Activated T-cell treated with anti-CD3 and anti-CD28 coated beads, Interleukin-2, amount 50 U/mL, for 72 hours (primary cell): ENCODE measurements at places on chromosomes 6 and 20. TPM values are rescaled to one million over a fixed set of nuclear protein-coding genes. Genes with fewer than 3 reads are reported as not detected.

DNA sequence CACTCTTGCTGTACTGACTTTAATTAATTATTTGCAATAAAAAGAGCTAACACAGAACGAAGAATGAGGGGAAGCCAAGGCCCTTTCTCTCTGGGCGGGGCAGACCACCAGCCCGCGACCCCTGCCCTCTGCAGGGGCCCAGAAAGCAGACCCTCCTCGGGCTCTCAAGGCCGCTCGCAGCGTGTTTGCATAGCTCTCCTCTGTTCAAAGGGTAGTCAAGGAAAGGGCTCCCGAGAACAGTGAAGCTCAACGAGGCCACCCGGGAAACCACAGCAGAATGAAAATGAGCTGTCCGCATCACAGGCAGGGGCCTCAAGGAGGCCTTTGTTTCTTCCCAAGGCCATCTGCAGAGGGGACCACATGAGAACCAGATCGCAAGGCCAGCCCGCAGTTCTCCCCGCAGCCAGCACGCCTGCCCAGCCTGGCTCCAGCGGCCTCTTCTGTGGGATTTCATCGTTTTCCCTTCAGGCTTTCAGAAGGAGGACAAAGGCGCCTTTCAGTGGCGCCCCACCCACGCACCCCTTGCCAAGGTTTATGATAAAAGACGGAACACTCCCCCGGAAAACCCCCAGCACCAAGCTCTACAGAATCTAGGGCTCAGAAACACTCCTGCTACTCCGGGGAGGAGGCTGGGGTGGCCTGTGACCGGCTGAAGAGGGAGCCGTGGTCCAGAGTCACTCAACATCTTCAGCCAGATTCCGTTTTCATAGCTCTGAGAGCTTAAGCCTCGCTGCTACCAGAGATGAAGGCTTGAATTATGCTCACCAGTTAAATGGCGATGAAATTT, 25.3 kb downstream of the ACSS1 start:
- H3K27me3 ChIP-seq = no peaks in the 10 kb centered on the region
- no peak overlapping the region for H3K27ac ChIP-seq
- no peak for DNase-seq

GRCh38 chr6:4351520-4352321, 216.3 kb upstream of the ECI2 start:
- no peak overlapping the region for H3K27ac ChIP-seq
- no peaks in the 10 kb centered on the region for H3K4me1 ChIP-seq
- DNase-seq = no peak
- peaks cover 14% of the 10 kb centered on the region for H3K27me3 ChIP-seq

DNA sequence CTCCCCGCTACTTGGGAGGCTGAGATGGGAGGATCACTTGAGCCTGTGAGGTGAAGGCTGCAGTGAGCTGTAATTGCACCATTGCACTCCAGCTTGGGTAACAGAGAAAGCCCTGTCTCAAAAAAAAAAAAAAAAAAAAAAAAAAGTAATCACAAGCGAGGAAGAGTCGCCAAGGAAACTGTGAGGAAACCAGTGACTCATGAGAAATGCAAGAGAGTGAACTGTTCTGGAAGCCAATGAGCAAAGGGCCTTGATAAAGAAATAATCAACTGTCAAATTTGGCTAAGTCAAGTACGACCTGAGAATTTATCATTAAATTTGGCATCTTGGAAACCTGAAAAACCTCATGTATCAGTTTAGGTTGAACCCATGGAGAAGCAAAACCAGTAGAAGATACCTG, 16.1 kb upstream of the LAMP5 start:
- no peak overlapping the region for H3K27ac ChIP-seq
- no peak overlapping the region for H3K4me3 ChIP-seq
- no peaks in the 10 kb centered on the region for H3K4me1 ChIP-seq
- no peak for DNase-seq

DNA sequence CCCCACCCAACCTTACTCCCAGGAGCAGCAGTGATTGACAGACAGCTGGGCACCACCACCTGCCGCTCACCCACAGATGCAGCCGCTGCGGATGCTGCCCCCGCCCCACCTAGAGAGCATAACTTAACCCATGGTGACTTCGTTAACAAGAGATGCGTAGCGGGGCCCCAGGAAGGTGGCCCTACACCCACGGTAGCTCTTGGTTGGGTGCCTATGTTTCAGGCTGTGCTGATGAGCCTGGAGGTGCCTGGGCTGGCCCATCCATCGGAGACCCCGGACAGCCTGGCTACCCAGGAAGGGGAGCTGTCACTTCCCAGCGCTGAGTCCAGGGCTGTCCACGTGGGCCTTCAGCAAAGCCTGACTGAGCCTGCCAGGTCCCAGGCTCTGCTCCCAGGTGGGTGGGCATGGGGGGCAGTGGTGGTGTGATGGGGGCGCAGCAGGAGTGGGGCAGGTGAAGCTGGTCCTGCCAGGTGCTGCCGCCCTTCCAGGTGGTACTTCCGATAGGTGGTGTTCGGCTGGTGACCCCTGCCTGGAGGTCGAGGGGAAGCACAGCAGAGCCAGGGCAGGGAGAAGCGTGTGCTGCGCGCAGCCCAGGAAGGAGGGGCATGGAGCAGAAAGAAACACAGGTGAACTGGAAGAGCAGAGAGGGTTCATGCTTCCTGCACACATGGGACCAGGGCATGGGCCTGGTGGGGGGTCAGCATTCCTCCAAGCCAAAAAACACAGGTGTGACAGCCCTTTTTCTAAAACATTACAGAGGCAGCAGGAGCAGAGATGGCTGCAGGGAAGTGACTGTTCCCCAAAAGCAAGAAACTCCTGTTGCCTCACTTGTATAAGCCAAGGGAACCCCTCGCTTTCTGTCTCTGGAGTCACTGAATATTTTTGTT, 56.9 kb downstream of the SYNJ2 start:
- peaks cover 48% of the 10 kb centered on the region for H3K4me1 ChIP-seq
- H3K27ac ChIP-seq = no peak overlapping the region
- no peaks in the 10 kb centered on the region for H3K27me3 ChIP-seq
- DNase-seq = no peak
- H3K4me3 ChIP-seq = no peak overlapping the region

The RPL7L1 gene
- 116 TPM for total RNA-seq

- no peaks in the 10 kb centered on the region for H3K36me3 ChIP-seq
- DNase-seq = no peak
- H3K4me1 ChIP-seq = peaks cover 46% of the 10 kb centered on the region
- H3K27ac ChIP-seq = no peak overlapping the region
- peaks cover 10% of the 10 kb centered on the region for H3K27me3 ChIP-seq
These were observed 6.8 kb downstream of the PMEPA1 start for GRCh38 chr20:57703013-57703412.

- H3K4me3 ChIP-seq = no peak overlapping the region
- peaks cover 4% of the 10 kb centered on the region for H3K36me3 ChIP-seq
- H3K27ac ChIP-seq = no peak overlapping the region
- H3K4me1 ChIP-seq = peaks cover 8% of the 10 kb centered on the region
- no peak for DNase-seq
These were observed 42.4 kb upstream of the EMILIN3 start for GRCh38 chr20:41408986-41409385.

- DNase-seq = no peak
- no peak overlapping the region for H3K4me3 ChIP-seq
- peaks cover 21% of the 10 kb centered on the region for H3K27me3 ChIP-seq
These were observed 98.8 kb downstream of the CCDC170 start for GRCh38 chr6:151592449-151593159.

The TP53INP2 gene
- 10.2 TPM for total RNA-seq

- H3K27me3 ChIP-seq = no peaks in the 10 kb centered on the region
- no peak for DNase-seq
- H3K4me1 ChIP-seq = no peaks in the 10 kb centered on the region
- H3K36me3 ChIP-seq = no peaks in the 10 kb centered on the region
- H3K27ac ChIP-seq = no peak overlapping the region
- no peak overlapping the region for H3K4me3 ChIP-seq
These were observed 165.2 kb upstream of the TOP1 start for GRCh38 chr20:40863355-40863919.

- H3K4me1 ChIP-seq = no peaks in the 10 kb centered on the region
- no peak overlapping the region for H3K4me3 ChIP-seq
These were observed 129.0 kb downstream of the CFAP61 start for GRCh38 chr20:20181322-20181721.

DNA sequence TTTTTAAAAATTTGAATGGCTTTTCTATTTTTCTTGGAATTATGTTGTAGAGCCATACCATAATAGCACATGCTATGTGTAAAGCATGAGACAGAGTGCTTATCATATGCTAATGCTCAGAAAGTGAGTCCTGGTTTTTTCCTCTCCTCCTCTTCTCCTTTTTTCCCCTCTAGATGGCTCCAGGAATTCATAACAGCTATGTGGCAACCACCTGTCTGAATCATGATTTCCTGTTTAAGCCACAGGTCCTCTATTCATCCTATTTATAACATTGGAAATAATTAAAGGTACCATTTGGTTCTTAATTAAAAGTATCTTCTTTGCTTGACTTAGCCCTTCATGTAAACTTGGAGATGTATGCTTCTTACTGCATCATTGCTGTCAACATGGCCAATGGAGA, 260.0 kb upstream of the MAP3K7 start:
- H3K27ac ChIP-seq = no peak overlapping the region
- H3K36me3 ChIP-seq = no peaks in the 10 kb centered on the region
- no peak for DNase-seq

DNA sequence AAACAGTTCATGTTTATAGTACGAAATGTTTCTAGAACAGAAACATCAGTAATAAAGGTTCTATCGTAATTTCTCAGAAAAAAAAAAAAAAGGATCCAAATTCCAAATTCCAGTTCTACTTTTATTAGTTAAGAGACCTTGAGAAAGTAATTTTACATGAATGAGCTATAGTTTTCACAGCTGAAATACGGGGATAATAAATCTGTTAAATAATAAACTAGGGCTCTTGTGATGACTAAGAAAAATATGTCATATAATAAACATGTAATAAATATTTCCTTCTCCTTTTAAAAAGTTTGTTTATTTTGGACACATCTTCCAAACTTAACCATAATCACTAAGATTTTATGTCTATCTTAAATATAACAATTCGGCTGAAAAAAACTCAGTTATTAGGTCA, 17.8 kb downstream of the RARS2 start:
- H3K27me3 ChIP-seq = no peaks in the 10 kb centered on the region
- no peak for DNase-seq
- no peak overlapping the region for H3K27ac ChIP-seq
- no peak overlapping the region for H3K4me3 ChIP-seq
- H3K4me1 ChIP-seq = peaks cover 46% of the 10 kb centered on the region

GRCh38 chr6:162092816-162093502, 634.6 kb downstream of the PRKN start:
- H3K27ac ChIP-seq = no peak overlapping the region
- H3K36me3 ChIP-seq = peaks cover 12% of the 10 kb centered on the region
- no peak for DNase-seq
- H3K27me3 ChIP-seq = no peaks in the 10 kb centered on the region

DNA sequence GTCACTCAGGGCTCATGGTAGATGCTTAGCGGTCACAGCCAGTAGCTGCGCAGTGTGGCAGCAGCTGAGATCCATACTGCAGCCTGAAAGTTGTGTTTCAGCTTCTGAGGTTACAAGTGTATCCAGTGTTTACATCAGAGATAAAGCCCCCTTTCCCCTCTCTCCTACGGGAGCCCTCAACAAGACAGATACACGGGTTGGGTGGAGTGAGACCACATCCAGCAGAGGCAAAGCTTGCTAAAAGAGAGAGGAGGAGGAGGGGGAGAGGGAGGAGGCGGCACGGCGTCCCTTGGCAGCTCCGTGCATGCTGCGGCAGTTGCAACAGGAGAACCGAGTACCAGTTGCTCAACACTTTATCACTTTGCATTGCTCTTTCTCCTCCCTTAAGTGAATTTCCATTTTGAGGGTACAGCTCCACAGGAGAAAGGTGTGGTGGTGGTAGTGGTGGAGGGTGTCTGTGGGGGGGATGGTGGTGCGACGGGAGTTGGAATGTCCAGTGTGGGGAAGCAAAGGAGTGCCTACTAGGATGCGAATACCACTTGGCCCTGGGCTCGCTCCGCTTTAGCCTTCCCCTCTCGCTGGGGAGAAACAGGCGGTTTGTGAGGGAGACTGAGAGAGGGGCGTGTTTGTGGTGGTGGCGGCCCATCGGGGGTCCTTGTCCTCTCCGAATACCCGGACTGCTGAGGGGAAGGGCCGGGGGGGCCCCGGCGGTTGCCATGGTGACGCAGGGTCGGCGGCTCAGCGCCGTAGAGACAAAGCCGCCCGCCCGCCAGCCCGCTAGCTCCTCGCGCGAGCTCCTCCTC, 405 bp upstream of the RNF182 start:
- H3K36me3 ChIP-seq = no peaks in the 10 kb centered on the region
- H3K27ac ChIP-seq = no peak overlapping the region
- H3K4me1 ChIP-seq = peaks cover 15% of the 10 kb centered on the region
- peaks cover 65% of the 10 kb centered on the region for H3K27me3 ChIP-seq
- no peak for DNase-seq

The SCUBE3 gene
- total RNA-seq = 0.16 TPM

DNA sequence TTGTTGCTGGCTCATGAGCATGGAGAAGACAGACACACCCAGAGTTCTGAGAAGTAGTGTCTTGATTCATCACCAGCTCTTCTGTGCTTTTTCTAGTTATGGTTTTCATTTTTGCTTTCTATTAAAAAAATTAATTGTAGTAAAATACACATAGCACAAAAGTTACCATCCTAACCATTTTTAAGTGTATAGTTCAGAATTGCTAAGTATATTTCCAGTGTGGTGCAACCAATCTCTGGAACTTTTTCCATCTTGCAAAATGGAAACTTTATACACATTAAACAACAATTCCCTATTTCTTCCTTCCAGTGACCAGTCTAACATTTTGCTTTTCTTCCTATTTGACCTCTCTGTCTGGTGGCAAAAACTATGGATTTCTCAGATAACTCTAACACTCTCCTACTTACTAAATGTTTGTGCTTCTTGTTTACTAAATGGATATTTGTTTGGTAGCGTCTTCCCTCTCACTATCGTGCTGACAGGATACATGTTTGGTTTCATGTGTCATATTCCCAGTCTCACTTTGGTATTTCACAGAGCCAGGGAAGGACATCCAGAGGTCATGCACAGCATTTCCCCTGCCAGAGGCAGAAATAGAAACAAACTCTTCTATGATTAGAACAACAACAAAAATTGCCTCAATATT, 40.6 kb downstream of the TXLNB start:
- H3K36me3 ChIP-seq = no peaks in the 10 kb centered on the region
- H3K27me3 ChIP-seq = no peaks in the 10 kb centered on the region
- no peak for DNase-seq
- peaks cover 55% of the 10 kb centered on the region for H3K4me1 ChIP-seq
- H3K4me3 ChIP-seq = peak overlapping the region; percentile 63
- peak overlapping the region; percentile 61 for H3K27ac ChIP-seq

GRCh38 chr6:113464536-113464935, 392.6 kb upstream of the MARCKS start:
- DNase-seq = no peak
- H3K27me3 ChIP-seq = no peaks in the 10 kb centered on the region
- H3K4me3 ChIP-seq = no peak overlapping the region
- no peak overlapping the region for H3K27ac ChIP-seq
- no peaks in the 10 kb centered on the region for H3K4me1 ChIP-seq
- H3K36me3 ChIP-seq = no peaks in the 10 kb centered on the region

- no peaks in the 10 kb centered on the region for H3K36me3 ChIP-seq
- H3K27ac ChIP-seq = no peak overlapping the region
- no peak for DNase-seq
- H3K4me3 ChIP-seq = no peak overlapping the region
- no peaks in the 10 kb centered on the region for H3K27me3 ChIP-seq
These were observed 13.9 kb downstream of the FOXO3 start for GRCh38 chr6:108574457-108575141.

The RPP40 gene
- 10.8 TPM for total RNA-seq

The LY6G6C gene
- total RNA-seq = 0.67 TPM

The RSPH3 gene
- 6.1 TPM for total RNA-seq

- H3K4me1 ChIP-seq = no peaks in the 10 kb centered on the region
- H3K27ac ChIP-seq = no peak overlapping the region
- no peaks in the 10 kb centered on the region for H3K27me3 ChIP-seq
- H3K4me3 ChIP-seq = no peak overlapping the region
- no peaks in the 10 kb centered on the region for H3K36me3 ChIP-seq
- no peak for DNase-seq
These were observed 392.8 kb downstream of the ADGRB3 start for GRCh38 chr6:69027861-69028260.
